ENCODE measurements at places on chromosomes 16 and 17.

DNA sequence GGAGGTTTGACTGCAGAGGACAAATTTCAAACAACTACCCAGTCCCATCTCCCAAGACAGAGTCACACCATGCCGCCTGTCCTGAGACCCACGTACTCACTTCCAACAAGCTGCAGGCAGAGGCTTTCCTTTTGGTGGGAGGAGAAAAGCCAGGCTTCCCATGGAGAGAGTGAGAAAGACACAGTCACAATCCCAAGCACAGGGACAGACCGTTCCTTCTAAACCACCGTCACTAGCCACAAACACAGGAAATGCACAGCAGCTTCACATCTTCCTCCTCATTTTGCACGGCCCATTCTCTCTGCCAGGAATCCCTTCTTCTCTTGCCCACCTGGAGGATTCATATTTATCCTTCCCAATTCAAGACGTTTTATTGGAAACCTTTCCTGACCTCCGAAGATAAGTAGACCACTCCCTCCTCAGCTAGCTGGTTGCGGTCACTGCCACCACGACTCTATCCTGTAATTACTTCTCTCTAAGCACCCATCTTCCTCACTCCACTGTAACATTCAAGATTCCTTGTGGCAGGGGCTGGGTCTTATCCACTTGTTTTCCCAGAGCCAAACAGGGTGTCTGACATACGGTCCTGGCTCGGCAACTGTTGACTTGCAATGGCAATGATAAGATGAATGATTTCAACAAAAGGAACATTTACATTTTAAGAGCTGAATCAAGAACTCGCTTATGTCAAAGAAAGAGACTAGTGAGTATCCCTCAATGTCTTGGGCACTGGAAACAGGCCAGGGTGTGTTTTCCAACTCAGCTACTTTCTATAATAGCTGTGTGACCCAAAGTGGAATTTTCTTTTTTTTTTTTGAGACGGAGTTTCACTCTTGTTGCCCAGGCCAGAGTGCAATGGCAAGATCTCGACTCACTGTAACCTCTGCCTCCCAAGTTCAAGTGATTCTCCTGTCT lies 87.6 kb downstream of the XYLT1 start:
- no peak for DNase-seq

DNA sequence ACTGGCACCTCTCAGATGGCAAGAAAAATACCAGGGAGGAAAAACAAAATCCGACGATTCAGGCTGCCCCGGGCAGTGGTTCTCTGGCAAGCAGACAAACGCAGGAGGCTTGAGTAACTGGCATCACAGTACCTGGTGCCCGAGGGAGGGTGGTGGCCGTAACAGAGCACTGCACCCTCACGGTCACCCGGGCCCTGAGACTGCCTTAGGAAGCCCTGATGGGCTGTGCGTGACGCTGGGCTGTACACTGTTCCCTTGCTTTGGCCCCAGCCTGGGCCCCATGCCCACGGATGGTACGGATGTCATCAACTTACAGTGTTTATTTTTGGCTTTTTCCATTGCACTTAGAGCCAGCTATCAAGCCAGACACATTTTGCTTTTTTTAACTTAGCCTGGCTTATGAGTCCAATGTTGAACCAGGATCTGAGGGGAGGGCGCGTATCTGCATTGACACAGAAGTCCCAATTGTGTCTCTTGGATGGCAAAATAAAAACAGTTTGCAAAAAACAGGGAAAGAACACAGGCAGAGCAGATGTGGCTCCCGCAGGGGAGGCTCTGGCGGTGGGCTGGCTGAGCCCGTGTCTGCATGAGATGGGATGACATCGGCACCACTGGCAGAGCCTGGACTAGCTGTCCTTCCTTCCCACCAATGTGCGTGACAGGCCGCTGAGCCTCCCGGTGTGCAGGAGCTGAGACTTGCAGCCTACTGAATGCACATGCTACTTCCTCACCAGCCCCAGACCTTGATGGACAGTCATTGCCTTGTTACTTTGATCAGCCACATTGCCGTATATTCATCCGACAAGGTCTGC lies 287.7 kb downstream of the FOXL1 start:
- DNase-seq = no peak

GRCh38 chr17:79210638-79211037 lies 136.0 kb downstream of the ENGASE start:
- no peak for DNase-seq

GRCh38 chr17:10557422-10557821 lies 8.0 kb upstream of the MYH2 start:
- DNase-seq = no peak

DNA sequence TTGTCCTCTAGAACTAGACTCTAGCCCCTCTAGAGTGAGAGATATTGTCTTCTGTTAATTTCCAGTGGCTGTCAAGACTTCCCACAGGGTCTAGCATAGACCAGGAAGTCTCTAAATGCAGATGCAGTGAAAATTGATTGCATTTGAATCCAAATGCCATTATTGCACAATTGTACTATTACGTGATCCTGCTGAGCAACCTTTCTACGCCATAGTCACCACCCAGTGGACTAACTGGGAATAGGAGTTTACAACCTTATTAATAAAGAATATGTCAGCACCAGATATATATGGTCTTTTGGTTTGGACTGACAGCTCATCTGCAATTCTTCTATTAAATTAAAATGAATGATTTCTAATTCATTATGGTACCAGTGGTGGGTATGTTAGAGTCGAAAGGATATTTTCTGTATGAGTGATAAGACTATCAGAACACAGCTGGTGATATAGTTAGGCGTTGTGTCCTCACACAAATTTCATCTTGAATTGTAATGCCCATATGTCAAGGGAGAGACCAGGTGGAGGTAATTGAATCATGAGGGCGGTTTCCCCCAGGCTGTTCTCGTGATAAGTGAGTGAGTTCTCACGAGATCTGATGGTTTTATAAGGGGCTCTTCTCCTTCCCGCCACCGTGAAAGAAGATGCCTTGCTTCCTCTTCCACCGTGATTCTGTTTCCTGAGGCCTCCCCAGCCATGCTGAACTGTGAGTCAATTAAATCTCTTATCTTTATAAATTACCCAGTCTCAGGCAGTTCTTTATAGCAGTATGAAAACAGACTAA lies 138.9 kb upstream of the CA10 start:
- no peak for DNase-seq

GRCh38 chr17:36071751-36072150 lies 7.7 kb downstream of the CCL18 start:
- no peak for DNase-seq

DNA sequence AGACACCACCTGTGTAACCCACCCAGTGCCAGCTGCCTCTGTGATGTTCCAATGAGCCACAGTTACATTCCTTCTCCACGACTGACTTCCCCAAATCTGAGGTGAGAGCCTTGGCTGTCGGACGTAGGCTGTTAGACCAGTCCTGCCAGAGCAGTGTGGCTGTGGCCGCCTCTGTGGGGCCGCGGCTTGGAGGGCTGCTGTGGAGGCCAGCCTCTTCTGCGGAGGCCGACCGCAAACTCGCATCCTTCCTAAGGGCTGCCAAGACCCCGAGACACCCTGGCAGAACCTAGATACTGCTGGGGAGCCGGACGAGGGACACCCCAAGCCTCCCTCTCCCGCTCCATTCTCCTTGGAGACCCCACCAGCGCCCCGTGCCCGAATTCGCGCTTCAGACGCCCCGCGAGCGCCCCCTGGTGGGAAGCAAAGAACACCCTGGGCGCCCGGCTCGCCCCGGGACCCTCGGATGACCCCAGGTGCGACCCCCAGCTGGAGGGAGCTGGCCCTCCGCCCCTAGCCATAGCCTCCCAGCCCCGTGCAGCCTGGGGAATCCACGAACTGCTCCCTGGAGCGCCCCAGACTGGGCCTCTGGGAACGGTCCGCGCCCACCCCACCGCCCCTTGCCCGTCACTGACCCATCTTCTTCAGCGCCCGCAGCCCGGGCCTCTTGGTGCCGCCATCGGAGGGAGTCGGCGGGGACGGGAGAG lies 547 bp downstream of the PLCD3 start:
- peak; percentile 49 for DNase-seq

GRCh38 chr16:84369105-84369504 lies 767 bp downstream of the ATP2C2 start:
- no peak for DNase-seq

- DNase-seq = no peak
Measured at GRCh38 chr17:31499771-31500554, 108.5 kb downstream of the RAB11FIP4 start.

- DNase-seq = no peak
Measured at GRCh38 chr16:88809676-88810165, 2.0 kb downstream of the APRT start.

- DNase-seq = no peak
Measured at GRCh38 chr17:28388106-28388505, 16.6 kb downstream of the SARM1 start.

- DNase-seq = peak; percentile 47
Measured at GRCh38 chr17:36148559-36149295, 27.7 kb downstream of the TBC1D3B start.

DNA sequence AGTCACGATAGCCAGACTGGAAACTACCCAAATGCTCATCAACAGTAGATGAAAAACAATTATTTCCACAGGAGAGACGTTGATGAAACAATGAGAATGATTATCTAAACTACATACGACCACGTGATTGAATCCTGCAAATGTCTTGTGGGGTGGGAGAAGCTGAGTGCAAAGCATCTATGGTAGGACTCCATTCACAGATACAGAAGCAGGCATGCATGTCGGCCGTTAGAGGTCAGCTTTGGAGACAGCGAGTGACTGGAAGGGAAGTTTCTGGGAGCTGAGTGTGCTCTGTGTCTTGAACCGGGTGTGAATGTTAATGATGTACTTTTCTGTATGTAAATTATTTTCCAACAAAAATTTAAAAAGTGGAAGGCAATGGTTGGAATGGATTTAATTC lies 71.5 kb upstream of the DNAJA2 start:
- DNase-seq = no peak

DNA sequence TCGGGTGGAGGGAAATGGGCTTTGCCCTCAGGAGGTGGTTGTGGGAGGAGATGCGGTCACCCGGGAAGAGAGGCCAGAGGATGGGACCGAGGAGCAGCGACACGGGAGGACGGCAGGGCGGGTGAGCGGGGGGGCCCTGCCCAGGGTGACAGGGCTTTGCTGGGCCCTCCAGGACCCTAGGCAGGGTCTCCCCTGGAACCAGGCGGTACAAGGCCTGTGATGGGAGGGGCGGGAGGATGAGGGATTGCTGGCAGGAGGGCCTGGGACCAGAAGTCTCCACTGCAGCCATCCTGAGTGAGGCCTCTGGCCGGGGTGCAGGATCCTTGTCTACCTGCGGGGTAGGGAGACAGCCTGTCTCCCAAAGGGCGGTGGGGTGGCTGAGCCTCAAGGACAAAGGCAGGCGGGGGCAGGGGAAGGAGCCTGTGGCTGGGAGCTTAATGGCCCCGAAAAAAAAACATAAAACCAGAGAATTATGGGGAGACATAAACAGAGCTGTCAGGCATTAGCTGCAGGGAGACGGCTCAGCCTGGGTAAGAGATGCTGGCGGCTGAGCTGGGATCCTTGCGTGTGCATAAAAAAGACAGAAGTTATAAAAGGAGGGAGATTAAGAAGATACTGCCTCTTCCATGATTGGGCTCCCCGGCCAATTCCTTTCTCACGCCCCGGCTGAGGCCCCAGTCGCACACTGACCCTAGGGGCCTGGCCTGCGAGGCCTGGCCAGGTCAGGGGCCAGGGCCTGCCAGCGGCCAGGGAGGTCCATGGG lies 66.7 kb downstream of the SREBF1 start:
- no peak for DNase-seq

DNA sequence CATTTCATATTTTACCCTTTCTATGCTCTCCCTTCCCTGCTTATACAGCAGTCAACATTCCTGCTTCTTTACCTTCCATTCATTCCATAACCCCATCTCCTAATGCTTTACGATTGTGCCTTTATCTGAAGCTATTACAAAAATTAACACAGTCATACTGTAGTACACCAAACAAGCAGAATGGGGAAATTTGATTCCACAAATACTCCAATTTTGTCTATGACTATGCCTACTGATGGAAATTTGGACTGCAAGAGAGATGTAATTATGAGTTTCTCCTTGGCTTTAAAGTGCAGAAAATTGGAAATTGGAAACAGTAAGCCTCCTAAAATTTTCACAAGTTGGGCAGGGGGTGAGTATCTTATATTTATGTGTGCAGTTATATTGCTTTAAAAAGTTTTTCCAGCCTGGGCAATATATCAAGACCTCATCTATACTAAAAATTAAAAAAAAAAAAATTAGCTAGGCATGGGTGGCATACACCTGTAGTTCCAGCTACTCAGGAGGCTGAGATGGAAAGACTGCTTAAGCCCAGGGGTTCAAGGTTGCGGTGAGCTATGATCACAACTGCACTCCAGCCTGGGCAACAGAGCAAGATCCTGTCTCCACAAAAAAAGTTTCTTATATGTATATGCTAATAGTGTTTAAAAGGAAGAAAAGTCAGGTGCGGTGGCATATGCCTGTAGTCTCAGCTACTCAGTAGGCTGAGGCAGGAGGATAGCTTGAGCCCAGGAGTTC lies 3.0 kb downstream of the APPBP2 start:
- no peak for DNase-seq

DNA sequence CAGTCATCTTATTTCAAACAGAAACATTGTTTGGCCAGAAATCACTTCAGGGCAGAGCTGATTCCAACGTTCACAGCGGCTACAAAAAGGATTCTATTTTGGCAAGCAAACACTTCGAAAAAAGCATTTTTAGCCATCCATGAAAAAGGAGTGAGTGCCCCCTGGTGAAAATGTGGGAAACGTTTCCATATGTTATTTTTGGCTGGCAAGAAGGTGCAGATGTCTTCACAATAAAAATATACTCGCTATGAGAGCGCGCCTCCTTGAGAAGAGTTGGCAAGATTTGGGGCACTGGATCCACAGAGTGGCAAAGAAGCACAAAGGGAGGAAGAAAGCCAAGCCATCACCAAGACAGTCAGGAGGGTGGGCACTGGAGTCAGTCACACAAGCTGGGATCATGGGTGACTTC lies 191.1 kb downstream of the CHD9NB start:
- DNase-seq = no peak

DNA sequence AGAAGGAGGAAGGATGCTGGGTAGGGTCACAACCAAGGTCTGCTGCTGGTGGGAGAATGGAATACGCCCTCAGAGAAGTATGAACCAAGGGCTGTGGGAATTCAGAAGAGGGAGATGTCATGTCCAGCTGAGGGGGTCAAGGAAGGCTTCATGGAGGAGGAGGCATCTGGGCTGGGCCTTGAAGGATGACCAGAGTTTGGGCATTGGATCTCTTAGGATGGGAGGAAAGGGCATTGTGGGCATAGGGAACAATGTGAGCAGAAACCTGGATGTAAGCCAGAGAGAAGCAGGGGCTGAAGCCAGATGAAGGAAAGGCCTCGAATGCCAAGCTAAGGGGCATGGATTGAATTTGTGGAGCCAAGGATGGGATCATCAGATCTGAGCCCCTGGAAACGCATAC lies 49.2 kb upstream of the MAP3K14 start:
- DNase-seq = no peak

- DNase-seq = no peak
Measured at GRCh38 chr17:77793146-77793970, 165.1 kb upstream of the TNRC6C start.

- DNase-seq = no peak
Measured at GRCh38 chr17:29577385-29578211, 9.1 kb downstream of the TP53I13 start.

All from effector CD4-positive, alpha-beta T cell (primary cell).